ENCODE measurements at places on chromosomes 1 and 21. TPM values are rescaled to one million over a fixed set of nuclear protein-coding genes. Genes with fewer than 3 reads are reported as not detected.

The DMRTA2 gene
- not detected for total RNA-seq

The SPRR4 gene
- total RNA-seq, result not detected

The SPATA17 gene
- 0.52 TPM for total RNA-seq

The DCDC2B gene
- not detected for total RNA-seq

The ARHGEF16 gene
- total RNA-seq, result 17.1 TPM

The ZBTB8A gene
- total RNA-seq, result 3.9 TPM

The HES4 gene
- 44.1 TPM for total RNA-seq

The RWDD3 gene
- 13.5 TPM for total RNA-seq

The GNAI3 gene
- 3.6 TPM for total RNA-seq

The WDR64 gene
- total RNA-seq, result not detected

The CRYAA gene
- not detected for total RNA-seq

The THEM5 gene
- not detected for total RNA-seq

The EPHA10 gene
- total RNA-seq, result 1.6 TPM

The RPAP2 gene
- total RNA-seq, result 4.9 TPM

The LCE2B gene
- total RNA-seq, result not detected

The CRNN gene
- total RNA-seq, result not detected

The KCNE2 gene
- total RNA-seq, result not detected

The CLIC4 gene
- total RNA-seq, result 78.8 TPM

The FCRL2 gene
- total RNA-seq, result not detected

The HDAC1 gene
- total RNA-seq, result 32.7 TPM

The HAPLN2 gene
- not detected for total RNA-seq

The OR2L5 gene
- total RNA-seq, result not detected

The KMO gene
- 3.6 TPM for total RNA-seq

The AADACL3 gene
- total RNA-seq, result not detected

The IL20 gene
- not detected for total RNA-seq

The HSD3B2 gene
- not detected for total RNA-seq

The MATN1 gene
- 0.33 TPM for total RNA-seq

The SUSD4 gene
- 18.1 TPM for total RNA-seq

The C2CD4D gene
- 0.26 TPM for total RNA-seq
